Activated CD8-positive, alpha-beta memory T cell treated with anti-CD3 and anti-CD28 coated beads for 4 hours (primary cell): ENCODE measurements at places on chromosomes 6 and 20.

- DNase-seq: no peak
Measured at GRCh38 chr20:24149881-24150307, 161.3 kb upstream of the GGTLC1 start.

- DNase-seq: no peak
Measured at GRCh38 chr20:25085756-25086495, 4.0 kb upstream of the VSX1 start.

- DNase-seq: no peak
Measured at GRCh38 chr6:35518566-35519312, 6.0 kb upstream of the TULP1 start.

DNA sequence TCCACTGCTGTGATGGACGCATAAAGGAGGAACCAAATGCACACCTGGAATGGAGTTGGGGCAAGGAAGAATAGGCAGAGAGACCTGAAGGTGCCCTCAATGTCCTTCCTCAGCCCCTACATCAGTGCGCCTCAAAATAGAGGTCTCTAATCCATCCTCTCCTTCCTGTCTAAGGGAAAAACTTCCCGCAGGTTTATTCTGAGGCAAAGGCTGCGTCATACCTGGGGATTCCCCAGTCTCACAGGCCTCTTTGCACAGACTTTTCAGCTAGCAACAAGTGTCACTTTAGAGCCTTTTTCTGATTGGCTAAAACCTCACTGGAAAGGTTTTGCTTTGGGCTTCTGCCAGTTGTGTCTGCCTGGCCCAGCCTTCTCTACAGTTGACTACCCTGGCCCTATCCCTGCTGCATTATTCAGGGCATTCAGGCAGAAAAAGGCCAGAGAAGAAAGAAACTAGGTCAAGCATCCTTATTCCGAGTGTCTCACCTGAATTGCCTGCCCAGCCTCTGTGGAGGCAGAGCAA is 1.8 kb upstream of the HLA-DQB1 start:
- peak; percentile 12 for DNase-seq

GRCh38 chr6:1337791-1338190 is 25.9 kb downstream of the FOXQ1 start:
- DNase-seq: no peak

- no peak for DNase-seq
Measured at GRCh38 chr6:135093578-135093977, 39.0 kb upstream of the HBS1L start.

DNA sequence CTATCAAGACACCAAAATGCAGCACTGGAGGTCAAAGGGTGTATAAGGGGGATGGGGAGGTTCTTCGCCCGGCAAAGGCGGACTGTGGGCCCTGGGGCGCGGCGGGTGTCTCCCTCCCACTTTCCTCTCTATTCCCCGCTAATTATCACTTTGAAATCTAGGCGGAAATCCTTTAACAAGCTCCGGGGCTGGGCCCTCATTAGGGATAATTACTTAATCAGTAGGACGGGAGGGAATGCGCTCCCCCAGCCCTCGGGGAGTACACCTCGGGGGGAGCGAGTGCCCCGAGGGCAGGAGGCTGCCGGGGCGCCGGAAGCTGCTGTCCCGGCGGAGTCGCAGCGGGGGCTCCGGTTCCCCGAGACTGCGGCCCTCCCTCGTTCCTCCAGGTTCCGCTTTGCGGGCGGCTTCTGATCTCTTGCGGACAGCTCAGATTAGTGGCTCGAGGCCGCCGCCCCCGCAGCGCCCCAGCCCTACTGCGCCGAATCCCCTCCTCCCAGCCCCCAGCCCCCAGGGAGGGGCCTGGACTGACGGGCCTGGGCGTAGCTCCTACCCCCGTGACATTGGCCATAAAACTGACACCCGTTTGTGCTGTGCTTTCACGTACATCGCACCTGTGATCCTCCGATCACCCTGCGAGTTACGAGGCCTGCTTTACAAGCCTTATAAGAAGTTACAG is 14.7 kb downstream of the MUCL3 start:
- DNase-seq: peak; percentile 34

DNA sequence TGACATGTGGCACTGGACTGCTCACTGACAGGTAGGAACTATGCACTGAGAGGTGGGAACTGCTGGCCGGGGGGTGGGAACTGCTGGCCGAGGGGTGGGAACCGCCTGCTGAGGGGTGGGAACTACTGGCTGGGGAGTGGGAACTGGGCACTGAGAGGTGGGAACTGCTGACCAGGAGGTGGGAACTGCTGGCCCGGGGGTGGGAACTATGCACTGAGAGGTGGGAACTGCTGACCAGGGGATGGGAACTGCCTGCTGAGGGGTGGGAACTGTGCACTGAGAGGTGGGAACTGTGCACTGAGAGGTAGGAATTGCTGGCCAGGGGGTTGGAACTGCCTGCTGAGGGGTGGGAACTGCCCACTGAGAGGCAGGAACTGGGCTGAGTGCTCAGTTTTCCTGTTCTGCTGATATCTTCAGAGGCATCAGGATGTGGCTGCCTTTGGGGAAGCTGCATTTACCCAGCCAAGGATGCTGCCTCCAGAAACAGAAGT is 90.2 kb downstream of the THBS2 start:
- no peak for DNase-seq

DNA sequence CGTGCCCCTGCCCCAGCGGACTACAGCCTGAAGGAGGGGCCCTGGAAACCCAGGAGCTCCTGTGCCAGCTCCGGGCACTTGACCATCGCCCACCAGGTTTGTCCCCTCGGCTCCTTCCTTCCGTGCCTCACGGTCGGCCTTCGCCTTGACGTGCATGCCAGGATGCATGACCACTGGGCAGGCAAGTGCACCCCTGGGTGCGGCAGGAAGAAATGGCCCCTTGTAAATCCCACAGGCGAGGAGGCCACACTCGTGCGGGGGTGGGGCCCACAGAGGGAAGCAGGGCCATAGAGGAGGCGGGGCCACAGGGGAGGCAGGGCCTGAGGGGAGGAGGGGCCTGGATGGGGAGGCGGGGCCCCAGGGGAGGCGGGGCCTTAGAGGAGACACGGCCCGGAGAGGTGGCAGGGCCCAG is 81.7 kb downstream of the YTHDF1 start:
- DNase-seq: no peak

DNA sequence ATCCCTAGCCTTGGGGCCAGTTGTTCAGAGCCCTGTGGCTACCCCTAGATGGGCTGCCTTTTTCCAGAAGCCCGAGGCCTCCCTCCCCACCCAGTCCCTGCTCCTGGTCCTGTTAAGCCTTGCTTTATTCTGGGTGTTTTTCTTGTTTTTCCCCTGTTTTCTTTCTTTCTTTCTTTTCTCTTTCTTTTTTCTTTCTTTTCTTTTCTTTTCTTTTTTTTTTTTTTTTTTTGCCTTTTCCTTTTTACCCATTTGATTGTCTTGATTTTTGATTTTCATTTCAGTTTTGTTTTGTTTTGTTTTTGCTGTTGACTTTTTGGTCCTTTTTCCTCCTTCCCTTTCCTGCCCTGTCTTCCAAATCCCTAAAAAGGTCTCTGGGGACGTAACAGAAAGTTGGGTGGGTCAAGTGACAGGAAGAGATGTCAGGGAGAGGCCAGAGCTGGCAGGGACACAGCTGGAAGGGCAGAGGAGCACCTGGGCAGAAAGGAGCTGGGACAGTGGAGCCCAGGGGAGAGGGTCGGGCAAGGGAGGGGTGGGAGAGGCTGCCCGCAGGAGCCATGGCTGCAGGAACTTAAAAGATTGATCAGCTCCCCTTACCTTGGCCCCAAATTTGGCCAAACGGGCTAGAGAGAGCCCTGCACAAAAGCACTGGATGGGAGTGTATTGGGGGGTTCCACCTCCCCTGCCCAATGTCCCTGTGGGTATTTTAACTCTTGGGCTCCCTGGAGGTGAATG is 27.6 kb downstream of the MYH7B start:
- DNase-seq: no peak

- no peak for DNase-seq
Measured at GRCh38 chr6:24743265-24743943, 24.4 kb upstream of the C6orf62 start.

DNA sequence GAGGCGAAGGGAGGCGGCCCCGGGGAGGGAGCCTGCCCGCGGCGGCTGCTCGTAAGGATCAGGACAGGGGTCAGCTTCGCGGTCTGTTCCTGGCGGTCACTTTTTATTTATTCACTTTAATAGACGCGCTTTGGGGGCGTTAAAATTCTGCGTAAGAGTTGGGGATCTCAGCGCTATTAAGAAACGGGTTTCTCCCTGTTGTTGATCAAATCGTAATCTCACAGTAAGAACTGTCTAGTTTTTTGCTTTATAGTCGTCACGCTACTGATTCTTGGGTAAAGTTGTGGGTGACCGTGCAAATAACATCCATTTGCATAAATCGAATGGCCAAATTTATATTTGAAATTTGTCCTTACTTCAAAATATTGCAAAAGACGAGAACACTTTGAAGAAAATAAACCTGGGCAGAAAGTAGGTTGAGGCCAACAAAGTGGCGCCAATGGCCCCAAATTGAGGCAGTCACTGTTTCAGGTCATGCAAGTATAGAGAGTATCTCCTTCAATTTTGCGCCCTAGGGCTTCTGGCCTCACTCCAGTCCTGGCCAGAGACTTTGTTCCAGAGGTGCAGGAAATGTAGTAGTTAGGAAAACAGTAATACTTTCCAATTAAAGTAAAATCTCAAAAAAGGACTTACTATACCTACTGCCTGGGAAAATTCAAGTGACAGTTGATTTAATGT is 963 bp upstream of the RMND1 start:
- DNase-seq: no peak

DNA sequence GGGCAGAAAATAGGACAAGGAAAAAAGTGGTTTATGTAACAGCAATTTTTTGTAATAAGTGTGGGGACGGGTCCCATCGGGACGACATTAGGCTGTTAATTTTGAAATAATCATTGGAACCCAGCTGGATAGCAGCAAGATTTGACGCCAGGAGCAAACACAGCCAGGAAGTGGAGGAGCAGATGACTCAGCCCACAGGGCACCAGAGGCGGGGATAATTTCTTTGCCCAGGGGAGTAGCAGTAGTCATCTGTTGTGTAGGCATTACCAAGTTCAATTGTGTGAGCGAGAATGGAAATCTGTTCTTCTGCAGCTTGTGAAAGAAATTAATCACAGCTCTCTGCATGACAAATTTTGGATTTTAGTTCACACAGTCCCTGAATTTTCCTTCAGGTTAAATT is 22.6 kb upstream of the RIN2 start:
- no peak for DNase-seq

DNA sequence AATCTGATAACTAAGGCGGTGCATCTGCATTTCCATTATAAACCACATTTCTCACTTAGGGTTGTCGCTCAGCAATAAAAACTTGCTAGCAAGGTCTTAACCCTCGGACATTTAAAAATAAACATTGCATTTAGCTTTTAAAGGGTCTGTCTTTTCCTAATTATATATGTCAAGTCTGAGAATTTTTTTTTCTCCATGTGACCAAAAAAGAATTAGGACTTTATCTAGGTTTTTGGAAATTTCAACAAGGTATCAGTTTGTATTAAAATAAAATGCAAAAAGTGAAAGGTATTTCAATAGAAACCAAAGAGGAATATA is 198.1 kb downstream of the FOXA2 start:
- no peak for DNase-seq

GRCh38 chr6:66082914-66083313 is 375.9 kb upstream of the EYS start:
- DNase-seq: no peak

- DNase-seq: no peak
Measured at GRCh38 chr20:25534845-25535244, 50.5 kb downstream of the NINL start.
